ENCODE measurements at places on chromosomes 5 and 9. TPM values are rescaled to one million over a fixed set of nuclear protein-coding genes. Genes with fewer than 3 reads are reported as not detected.

The LCN15 gene
- not detected for total RNA-seq

DNA sequence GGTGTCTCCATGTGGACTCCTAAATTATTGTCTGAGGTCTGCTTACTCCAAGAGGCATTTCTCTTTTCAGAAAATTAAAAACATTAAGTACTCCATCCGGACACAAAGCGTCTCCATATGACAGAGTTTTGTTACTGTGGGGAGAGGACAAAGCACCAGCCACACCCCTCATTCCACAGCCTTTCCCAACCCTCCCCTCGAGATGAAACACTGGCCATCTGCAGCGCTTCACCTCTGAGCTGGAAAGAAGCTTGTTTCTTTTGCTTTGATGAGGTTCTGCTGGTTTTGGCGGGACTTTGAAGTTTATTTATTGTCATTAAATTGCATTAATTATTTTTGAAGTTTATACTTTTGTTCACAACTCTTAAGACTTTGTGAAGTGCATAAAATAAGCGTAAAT is 27.6 kb upstream of the NKD2 start:
- no peak for ATAC-seq

GRCh38 chr5:157106630-157107461 is 2.0 kb downstream of the HAVCR2 start:
- ATAC-seq = no peak

DNA sequence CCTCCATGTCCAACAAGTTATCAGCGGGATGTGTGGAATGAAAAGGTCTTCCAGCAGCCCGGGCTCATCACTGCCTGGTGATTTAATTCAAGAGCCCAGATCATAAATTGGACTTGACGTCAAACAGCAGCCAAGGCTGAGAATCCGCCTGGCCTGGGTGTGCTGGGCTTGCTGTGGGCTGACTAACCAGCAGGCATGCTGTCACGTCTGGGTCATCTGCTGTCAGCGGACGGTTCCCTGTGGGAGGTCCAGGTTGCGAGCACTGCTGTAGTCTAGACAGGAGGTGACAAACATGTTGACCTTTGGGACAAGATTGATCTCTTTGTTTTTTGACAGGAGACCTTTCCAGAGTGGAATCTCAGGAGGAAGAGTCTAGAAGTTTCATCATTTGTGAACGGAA is 289.7 kb downstream of the OSTF1 start:
- ATAC-seq = no peak

DNA sequence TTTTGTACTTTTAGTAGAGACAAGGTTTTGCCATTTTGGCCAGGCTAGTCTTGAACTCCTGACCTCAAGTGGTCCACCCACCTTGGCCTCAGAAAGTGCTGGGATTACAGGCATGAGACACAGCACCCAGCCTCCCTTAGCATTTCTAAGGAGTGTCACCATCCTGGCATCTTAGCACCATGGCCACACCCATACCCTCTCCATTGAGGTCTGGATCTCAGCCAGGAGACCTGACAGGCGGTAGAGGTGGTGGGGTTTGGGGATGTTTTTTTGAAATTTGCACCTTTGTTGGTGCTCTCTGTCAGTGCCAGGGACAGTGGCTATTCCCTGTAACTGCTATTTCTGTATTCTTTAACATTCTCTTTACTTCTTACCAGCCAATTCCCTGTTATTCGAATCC is 72.5 kb downstream of the TRIM36 start:
- no peak for ATAC-seq

DNA sequence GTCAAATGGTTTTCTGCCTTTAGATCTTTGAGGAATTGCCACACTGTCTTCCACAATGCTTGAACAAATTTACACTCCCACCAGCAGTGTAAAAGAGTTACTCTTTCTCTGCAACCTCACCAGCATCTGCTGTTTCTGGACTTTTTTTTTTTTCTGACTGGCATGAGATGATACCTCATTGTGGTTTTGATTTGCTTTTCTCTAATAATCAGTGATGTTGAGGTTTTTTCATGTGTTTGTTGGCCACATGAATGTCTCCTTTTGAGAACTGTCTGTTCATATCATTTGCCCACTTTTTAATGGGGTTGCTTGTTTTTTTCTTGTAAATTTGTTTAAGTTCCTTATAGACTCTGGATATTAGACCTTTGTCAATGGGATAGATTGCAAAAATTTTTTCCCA is 129.2 kb upstream of the PTGER4 start:
- ATAC-seq = no peak

The CDH9 gene
- total RNA-seq = not detected

The DIAPH1 gene
- 108 TPM for total RNA-seq

The IL5 gene
- total RNA-seq = not detected

DNA sequence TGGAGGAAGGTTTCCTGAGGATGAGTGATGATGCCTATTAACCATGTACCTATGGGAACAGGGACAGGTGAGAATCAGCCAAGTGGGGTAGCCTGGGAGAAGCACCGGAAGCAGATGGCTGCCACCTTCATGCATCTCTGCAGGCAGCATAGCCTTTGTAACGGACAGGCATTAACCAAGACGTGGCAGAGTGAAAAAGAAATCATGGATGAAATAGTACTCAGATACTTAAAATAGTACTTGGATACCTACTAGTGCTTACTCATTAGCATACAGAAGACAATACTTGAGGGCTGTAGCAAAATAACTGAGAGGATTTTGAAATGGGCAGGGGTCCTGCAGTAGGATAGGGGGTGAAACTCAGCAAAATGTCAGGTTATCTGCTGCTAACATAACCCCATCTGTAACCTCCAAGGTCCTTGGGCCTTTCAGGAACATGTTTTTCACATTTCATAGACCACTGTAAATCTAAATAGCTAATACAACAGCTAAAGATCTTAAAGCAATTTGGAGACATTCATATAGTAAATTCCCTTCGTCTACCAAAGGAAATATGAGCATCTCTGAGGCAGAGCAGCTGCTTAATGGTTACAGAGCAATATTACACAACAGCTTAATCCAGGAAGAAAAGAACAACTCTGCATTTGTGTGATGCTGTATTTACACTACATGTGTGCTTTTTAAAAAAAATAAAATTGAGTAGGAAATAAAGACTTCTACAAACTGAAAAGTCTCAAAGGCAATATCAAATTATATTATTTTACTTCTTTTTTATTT is 154.3 kb downstream of the NFIB start:
- ATAC-seq = no peak

GRCh38 chr5:11596657-11597071 is 307.6 kb downstream of the CTNND2 start:
- ATAC-seq = no peak

GRCh38 chr9:34570376-34570775 is 19.1 kb downstream of the CNTFR start:
- no peak for ATAC-seq

- no peak for ATAC-seq
Measured at GRCh38 chr9:133684121-133684935, 48.2 kb downstream of the DBH start.

GRCh38 chr5:142295960-142296860 is 28.6 kb downstream of the SPRY4 start:
- no peak for ATAC-seq

DNA sequence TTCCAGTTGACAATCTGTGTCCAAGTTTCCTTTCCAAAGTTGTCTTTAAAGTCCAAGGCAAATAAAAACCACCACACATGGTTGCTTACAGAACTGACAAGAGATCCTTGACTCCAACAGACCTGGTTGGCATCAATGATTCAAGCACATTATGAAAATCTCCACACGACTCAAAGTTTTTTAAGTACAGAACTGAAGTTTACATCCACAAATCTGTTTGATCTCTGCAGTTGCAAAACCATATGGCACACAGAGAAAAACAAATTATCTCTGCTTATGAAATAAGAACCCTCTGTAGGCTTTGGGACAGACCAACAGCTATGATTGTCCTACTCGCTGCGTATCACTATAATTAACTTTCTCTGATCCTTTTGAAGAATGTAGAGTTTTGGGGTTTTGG is 60.8 kb downstream of the MLLT3 start:
- no peak for ATAC-seq

GRCh38 chr9:2362150-2362549 is 259.4 kb upstream of the VLDLR start:
- ATAC-seq = peak; percentile 100

The NIPAL4 gene
- total RNA-seq = 31.2 TPM

DNA sequence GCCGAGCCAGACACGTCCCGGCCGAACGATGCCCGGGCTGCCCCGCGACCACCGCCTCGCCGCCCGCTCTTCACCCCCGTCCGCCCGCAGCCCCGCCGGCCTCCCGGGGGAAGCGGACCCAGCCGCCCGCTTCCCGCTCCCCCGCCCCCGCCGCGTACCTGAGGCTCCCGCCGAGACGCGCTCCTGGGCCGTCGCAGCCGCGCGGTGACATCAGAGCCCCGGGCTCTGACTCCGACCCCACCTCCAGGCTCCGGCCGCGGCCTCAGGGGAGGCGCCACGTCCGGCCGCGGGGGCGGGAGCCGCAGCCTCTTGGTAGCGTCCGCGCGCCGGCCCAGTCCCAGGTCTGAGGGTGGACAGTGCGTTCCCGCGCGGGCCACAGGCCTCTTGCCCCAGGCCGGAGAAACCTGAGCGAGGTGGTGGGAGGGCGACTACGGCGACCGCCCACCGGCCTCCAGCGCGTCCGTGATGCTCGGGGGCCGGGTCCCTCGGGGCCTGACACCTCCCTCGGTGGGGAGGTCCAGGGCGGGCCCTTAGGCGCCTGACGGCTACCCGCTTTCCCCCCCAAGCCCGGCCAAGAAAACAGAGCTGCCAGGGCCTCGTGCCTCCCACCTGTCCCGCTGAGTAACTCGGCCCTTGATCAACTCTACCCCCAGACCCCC is at the start of gene SHROOM1:
Gene SHROOM1 (minus strand): TSS at position 212 of the 659 bp plus-strand sequence. CDS start 4,507 bp downstream, outside the sequence.
- ATAC-seq = peak; percentile 68

DNA sequence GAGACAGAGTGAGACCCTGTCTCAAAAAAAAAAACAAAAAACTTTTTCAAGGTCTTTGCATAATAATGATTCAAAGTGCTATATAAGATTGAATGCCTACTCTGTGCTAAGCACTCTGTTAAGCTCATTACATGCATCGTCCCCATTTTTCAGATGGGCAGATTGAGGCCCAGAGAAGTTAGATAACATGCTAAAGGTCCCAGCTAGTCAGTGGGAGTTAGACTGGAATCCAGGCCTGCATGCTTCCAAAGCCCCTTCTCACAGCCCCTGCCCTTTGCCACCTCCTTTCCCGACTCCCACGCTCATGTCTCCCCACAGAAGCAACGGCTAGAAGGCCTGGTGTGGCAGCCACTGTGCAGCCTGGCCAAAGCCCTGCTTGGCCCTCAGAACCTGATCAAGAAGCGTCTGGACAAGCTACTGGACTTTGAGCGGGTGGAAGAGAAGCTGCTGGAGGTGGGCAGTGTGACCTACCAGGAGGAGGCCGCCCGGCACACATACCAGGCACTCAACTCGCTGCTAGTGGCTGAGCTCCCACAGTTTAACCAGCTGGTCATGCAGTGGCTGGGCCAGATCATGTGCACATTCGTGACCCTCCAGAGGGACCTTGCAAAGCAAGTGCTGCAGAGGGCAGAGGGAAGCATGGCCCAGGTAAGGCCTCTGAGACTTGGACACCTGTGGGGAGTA is 40.3 kb downstream of the ARHGEF37 start:
- ATAC-seq = no peak

The GAS1 gene
- 2.4 TPM for total RNA-seq

The ATG10 gene
- total RNA-seq = 8.1 TPM

All from esophagus mucosa (tissue), 1 donor.